ENCODE measurements at places on chromosomes 7 and 10. TPM values are rescaled to one million over a fixed set of nuclear protein-coding genes. Genes with fewer than 3 reads are reported as not detected.

Gene TNRC18
- 43.3 TPM for total RNA-seq

DNA sequence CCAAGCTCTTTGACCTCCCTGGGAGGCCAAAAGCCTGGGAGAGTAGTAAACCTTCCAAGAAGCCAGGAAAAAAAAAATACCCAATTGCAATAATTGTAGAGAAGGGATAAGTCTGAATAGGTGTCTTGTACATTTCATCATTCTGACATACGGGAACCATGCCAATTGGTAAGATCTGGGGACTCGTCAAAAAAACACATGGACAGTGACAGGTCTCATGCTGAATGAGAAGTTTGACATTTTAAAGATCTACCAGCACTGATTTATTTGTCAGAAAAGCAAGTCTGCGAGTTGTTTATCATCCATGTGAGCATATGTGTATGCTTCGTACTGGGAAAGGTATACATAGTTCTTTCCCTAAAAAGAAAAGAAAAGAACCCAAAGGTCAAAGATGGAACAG lies 4.1 kb upstream of the ITGA8 start:
- no peak for DNase-seq

- no peak for DNase-seq
These were observed 277.3 kb downstream of the CELF2 start for GRCh38 chr10:11294831-11295450.

DNA sequence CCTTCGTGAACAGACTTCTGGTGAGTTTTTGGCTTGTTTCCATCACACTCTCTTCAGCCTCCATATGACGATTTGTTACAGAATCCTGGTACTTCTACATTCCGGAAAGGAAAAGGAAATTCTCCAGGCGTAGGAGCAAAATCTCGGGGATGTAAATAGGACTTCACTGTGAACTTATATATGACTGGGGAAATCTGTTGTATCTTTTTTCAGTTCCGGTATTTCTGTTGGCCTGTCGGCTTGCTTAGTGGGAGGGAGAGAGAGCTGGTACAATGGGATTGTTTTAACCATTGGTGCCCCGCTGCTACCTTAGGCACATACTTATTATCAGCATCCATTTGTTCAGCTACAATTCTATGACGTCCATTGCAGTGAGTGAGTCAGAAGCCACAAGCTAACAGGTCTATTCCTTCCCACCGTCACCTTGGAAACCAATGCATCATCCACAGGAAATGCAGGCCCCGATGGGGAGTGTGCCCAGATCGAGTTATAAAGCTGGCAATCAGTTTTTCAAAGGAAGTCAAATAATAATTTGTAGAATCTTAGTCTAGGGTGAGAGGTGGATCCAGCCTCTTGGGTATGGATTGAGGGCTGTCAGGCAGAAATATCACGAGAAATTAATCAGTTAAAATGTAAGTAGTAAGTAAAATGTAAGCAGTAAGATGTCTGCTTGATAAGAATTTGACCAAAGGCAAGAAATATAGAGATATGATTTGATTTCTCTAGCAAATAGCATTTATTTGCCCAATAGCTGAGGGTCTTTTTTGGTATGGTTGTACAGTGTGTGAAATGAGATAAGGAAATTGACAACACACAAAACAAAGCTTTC lies 92.0 kb upstream of the MKLN1 start:
- DNase-seq: peak; percentile 94

All from activated CD4-positive, alpha-beta T cell treated with anti-CD3 and anti-CD28 coated beads, Interleukin-2, amount 10 ng/mL, durations not matched to agents 24 days and 14 days (primary cell).